NCI-H1417 (cell line): ENCODE measurements at places on chromosomes 2 and 18.

GRCh38 chr2:44578471-44579093, 216.8 kb downstream of the CAMKMT start:
- DNase-seq, result no peak

- DNase-seq, result no peak
Observed at GRCh38 chr18:2442006-2442405, 129.3 kb downstream of the METTL4 start.

DNA sequence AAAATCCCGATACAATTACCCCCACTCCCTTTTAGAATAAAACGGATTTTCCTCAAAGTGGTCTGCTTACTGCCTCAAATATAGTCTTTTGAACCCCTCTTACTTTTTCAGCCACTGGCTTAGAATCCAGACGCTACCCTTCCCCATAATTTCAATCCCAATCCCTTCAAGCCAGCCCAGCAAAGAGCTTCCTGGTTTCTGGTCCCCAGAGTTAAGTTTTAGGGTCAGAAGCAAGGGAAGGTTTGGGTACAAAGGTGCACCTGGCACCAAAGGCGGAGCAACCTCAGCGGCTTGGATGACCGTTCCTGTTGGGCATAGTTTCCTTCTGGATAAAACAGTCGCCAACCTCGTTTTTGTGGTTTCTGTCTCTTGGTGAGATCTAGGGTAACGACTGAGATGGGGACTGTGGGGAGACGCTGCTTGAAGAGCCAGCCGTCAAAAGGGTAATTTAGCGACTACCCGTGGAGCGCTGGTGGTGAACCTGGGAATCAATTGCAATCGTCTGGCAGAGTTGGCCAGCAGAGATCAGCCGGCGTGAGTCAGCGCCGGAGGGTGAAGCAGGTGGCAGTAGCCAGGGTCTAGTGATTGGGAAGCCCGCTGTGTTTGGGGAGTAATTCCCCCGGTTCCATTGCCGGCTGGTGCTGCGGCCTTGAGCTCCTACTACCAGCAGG, 1.6 kb downstream of the FEV start:
- DNase-seq, result no peak

- no peak for DNase-seq
Observed at GRCh38 chr2:28463893-28464292, 32.0 kb upstream of the PLB1 start.

- DNase-seq, result no peak
Observed at GRCh38 chr18:46892842-46893241, 24.5 kb downstream of the PIAS2 start.
